ENCODE measurements at places on chromosomes 12 and 14.
A peak's percentile ranks its signal among the peaks of the same experiment; 100 is the strongest.

GRCh38 chr12:111445726-111446581 lies 40.2 kb downstream of the SH2B3 start:
- DNase-seq: peak; percentile 50

DNA sequence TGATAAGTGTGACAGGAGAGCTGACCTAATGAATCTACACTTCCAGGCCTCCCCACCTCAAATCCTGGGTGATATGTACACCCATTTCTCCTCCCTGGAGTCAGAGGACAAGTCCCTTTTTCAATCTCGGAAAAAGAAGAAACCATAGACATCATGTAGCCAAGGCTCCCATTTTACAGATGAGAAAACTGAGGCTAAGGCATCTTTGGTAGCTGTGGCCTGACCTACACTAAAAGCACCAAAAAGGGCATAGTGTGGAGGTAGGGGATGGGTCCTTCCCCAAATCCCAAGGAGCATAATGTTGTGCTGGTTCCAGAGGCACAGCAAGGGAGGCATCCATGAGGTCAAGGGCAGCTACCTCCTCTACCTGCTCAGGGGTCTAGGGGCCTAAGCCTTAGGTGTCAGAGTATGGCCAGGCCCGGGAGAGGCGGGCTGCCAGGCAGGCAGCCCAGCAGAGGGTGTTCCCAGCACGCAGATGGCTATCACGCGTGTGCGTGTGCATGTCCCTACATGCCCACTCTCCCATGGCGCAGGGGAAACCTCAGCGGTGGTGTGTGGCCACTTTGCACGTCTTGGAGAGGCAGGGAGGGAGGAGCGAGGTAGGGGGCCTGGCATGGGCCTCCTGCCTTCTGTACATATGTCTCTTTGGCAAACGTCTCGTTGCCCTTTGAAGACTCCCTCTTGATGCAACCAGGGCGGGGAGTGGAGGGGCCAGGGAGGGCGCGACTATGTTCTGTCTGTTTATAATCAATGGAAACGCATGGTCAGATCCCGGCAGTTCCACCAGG lies 2.5 kb downstream of the PGF start:
- DNase-seq: peak; percentile 82

- DNase-seq: no peak
Observed at GRCh38 chr14:50985124-50985858, 41.0 kb upstream of the PYGL start.

- DNase-seq: no peak
Observed at GRCh38 chr14:42013559-42013958, 406.9 kb downstream of the LRFN5 start.

DNA sequence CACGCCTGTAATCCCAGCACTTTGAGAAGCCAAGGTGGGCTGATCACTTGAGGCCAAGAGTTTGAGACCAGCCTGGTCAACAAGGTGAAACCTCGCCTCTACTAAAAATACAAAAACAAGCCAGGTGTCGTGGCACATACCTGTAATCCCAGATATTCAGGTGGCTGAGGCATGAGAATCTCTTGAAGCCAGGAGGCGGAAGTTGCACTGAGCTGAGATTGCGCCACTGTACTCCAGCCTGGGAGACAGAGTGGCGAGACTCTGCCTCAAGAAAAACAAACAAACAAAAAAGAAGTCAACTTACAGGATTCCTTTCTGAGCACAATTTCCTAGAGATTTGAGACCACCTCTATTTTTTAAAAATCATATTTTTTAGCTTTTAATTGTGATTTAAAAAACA lies 45.3 kb downstream of the DGLUCY start:
- no peak for DNase-seq

Measured in RWPE2 (cell line).